Activated CD4-positive, alpha-beta memory T cell treated with anti-CD3 and anti-CD28 coated beads, Interleukin-2, amount 10 ng/mL, durations not matched to agents 7 days and 5 days (primary cell): ENCODE measurements at places on chromosomes 3 and 15. TPM values are rescaled to one million over a fixed set of nuclear protein-coding genes. Genes with fewer than 3 reads are reported as not detected.

DNA sequence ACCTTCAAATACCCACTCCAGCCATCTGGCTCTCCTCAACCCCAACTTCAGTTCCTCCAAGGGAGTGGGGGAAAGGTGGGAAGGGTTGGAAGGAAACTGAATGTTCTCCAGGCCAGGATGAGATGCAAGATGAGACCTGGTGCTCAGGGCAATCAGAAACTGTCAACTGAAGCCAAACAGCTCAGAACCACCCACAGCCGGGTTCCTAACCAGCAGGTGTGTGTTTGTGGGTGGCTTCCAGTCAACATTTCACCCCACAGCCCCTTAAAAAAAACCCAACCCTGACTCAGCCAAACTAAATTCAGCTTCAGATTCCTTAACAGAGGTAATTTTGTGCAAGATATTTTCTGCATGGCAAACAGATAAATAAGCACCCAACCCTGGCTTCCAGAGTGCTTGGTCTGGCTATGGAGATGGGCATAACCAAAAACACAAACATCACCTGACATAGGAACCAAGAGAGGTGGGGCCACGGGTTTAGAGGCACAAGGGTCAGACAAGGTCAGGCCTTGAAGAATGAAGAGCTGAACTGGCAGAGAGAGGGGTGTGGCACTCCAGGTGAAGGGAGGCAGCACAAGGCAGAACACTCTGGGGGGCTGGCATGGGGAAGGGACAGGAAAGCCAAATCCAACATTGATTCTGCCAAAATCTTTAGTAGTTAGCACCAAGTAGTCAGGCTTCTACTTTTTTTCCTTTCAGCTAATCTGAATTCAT is 34.7 kb downstream of the ZNF445 start:
- no peak overlapping the region for H3K4me3 ChIP-seq
- peaks cover 36% of the 10 kb centered on the region for H3K4me1 ChIP-seq
- H3K27me3 ChIP-seq, result no peaks in the 10 kb centered on the region
- peaks cover 61% of the 10 kb centered on the region for H3K36me3 ChIP-seq
- H3K27ac ChIP-seq, result no peak overlapping the region

ERICH6 gene
- total RNA-seq, result 0.38 TPM

DNA sequence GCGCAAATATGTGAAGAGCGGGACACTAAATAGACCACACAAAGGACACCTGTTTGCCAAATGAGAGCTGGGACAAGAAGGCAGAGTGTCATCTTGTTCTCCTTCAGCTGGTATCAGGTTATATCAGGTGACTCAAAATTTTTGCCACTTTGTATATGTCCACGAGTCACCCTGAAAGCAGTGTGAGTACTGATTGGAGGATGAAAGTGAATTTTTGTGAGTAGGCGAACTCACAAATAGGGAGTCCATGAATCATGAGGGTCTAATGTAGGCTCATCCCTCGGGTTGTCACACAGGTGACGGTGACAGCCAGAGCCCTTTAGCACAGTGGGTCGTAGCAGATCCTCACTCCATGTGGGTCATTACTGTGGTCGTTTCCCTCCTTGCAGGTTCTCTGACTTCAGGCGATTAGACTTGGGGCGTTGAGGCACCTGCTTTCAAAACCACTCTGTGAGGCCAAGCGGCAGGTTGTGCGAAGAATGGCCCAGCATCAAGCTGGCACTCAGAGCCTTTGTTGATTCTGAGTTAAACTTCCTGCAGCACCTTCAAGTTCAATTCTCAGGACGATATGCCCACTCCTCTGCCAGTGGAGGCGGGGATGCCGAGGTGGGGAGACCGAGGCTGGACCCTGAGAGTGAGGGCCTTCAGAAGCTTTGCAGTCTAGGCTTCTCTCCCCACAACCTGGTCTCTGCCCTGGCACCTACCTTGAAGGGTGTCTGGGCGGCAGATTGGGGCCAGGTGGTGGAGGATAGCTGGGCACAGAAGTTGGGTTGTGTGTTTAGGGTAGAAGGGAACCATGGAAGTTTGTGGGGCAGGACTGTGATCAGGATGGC is 173.8 kb downstream of the SMAD6 start:
- H3K36me3 ChIP-seq, result no peaks in the 10 kb centered on the region
- H3K4me3 ChIP-seq, result no peak overlapping the region
- peaks cover 9% of the 10 kb centered on the region for H3K4me1 ChIP-seq
- peaks cover 15% of the 10 kb centered on the region for H3K27me3 ChIP-seq
- H3K27ac ChIP-seq, result no peak overlapping the region
- no peak for DNase-seq

SEMA6D gene
- not detected for total RNA-seq

CFAP100 gene
- not detected for total RNA-seq

DNA sequence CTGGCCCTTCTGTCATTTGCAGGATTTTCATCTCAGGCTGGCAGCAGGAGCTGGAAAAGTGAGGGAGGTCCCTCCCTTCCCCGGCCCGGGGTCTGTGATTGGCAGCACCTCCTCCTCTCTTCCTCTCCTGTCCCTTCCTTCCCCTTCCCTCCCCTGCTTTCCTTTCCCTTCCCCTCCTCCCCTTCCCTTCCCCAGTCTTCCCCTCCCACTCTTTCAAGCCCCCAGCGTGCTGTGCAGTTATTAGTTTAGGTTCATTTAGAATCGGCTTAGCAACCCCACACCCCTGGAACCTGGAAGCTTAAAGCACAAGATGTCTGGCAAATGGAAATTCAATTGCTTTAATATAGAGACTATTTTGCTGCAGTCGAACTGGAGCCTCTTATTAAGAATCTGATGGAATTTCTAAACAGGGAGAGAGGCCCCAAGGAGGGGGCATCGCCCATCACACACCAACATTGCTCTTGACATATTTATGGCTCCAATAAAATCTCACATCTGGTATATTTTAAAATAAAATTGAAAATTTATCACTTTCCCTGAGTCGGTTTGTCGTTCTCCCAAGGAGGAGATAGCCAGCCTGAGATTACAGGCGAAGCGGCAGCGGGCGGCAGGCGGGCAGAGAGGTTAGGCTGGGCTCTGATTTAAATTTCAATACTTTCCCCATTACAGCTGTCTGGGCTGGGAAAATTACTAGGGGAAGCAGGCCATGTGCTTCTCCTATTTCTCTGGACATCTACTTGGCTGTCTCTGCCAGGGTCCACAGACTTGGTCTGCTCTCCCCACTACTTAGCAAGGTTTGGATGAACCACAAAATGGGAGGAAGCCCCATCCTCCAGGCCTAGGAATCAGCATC is 98.9 kb downstream of the LINGO1 start:
- H3K4me3 ChIP-seq, result no peak overlapping the region
- H3K27me3 ChIP-seq, result peaks cover 12% of the 10 kb centered on the region
- DNase-seq, result no peak
- H3K4me1 ChIP-seq, result no peaks in the 10 kb centered on the region
